Renal pelvis (tissue), 12 donors: ENCODE measurements at places on chromosomes 1 and 21. TPM values are rescaled to one million over a fixed set of nuclear protein-coding genes. Genes with fewer than 3 reads are reported as not detected.

The OR6N1 gene
- not detected for polyA plus RNA-seq

The RXRG gene
- polyA plus RNA-seq, result 2.0 TPM

The CBR3 gene
- 0.81 TPM for polyA plus RNA-seq

The RPE65 gene
- polyA plus RNA-seq, result 0.09 TPM

The HENMT1 gene
- polyA plus RNA-seq, result 9.6 TPM

The LCE2B gene
- polyA plus RNA-seq, result not detected

The CORT gene
- polyA plus RNA-seq, result 4.0 TPM

The CENPL gene
- polyA plus RNA-seq, result 12.6 TPM

The CADM3 gene
- 0.54 TPM for polyA plus RNA-seq

The CFAP45 gene
- polyA plus RNA-seq, result 4.7 TPM

The HMCN1 gene
- polyA plus RNA-seq, result 37.3 TPM

The SELL gene
- 3.3 TPM for polyA plus RNA-seq

The TSSK3 gene
- polyA plus RNA-seq, result 8.7 TPM

The SYT11 gene
- polyA plus RNA-seq, result 19.2 TPM

The ZBTB8B gene
- polyA plus RNA-seq, result 2.3 TPM

The SPRR2G gene
- polyA plus RNA-seq, result not detected

The CTXND2 gene
- polyA plus RNA-seq, result not detected

The MYOG gene
- 0.15 TPM for polyA plus RNA-seq

The BCAR3 gene
- 21.9 TPM for polyA plus RNA-seq

The THEM5 gene
- polyA plus RNA-seq, result 0.46 TPM

The GPR61 gene
- 0.75 TPM for polyA plus RNA-seq

The USP33 gene
- 91.4 TPM for polyA plus RNA-seq

The INPP5B gene
- polyA plus RNA-seq, result 20.6 TPM

The GPX7 gene
- polyA plus RNA-seq, result 67.6 TPM
